ENCODE measurements at places on chromosomes 4 and X.

DNA sequence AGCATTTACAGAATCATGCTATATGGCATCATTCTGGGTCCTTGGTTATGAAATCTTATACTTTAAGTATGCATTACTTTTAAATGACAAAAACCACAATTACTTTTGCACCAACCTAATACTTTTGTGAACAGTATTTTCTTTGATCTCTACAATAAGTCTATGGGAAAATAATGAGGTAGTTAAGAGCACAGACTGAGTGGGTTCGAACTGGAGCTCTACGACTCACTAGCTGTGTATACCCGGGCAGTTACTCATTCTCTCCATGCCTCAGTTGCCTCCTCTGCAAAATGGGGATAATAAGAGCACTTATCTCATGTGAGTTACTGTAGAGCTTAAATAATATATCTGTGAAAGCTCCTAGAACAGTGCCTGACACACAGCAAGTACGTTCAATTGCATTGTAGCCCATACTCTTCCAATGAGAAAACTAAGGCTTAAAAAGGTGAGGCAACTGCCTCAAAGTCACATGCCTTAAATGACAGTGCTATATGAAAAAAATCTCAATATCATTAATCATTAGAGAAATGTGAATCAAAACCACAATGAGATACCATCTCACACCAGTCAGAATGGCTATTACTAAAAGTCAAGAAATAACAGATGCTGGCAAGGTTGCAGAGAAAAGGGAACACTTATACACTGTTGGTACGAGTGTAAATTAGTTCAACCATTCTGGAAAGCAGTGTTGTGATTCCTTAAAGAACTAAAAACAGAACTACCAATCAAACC is 151.5 kb downstream of the CHIC2 start:
- DNase-seq: no peak

- no peak for DNase-seq
Observed at GRCh38 chr4:26377328-26378311, 56.8 kb downstream of the RBPJ start.

- no peak for DNase-seq
Observed at GRCh38 chr4:102825261-102826091, 1.9 kb downstream of the UBE2D3 start.

DNA sequence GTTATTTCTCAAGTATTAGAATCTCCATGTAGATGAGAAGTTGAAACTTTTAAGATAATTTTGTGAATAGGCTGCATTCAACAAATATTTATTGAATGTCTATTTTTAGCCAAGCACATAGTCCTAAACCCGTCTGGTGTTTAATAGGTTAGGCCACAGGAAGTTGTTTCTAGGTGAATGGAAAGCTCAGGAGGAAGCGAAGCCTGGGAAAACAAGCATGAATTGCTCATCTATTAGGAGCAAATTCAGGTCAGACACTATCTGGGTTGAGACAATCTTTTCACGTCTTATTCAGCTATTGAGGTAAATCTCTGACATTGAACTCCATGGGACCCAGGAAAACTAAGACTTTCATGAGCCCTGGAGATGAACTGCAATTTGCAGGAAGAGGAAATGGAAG is 43.1 kb upstream of the FREM3 start:
- no peak for DNase-seq

GRCh38 chr4:155724731-155725130 is 34.1 kb upstream of the GUCY1B1 start:
- DNase-seq: no peak

DNA sequence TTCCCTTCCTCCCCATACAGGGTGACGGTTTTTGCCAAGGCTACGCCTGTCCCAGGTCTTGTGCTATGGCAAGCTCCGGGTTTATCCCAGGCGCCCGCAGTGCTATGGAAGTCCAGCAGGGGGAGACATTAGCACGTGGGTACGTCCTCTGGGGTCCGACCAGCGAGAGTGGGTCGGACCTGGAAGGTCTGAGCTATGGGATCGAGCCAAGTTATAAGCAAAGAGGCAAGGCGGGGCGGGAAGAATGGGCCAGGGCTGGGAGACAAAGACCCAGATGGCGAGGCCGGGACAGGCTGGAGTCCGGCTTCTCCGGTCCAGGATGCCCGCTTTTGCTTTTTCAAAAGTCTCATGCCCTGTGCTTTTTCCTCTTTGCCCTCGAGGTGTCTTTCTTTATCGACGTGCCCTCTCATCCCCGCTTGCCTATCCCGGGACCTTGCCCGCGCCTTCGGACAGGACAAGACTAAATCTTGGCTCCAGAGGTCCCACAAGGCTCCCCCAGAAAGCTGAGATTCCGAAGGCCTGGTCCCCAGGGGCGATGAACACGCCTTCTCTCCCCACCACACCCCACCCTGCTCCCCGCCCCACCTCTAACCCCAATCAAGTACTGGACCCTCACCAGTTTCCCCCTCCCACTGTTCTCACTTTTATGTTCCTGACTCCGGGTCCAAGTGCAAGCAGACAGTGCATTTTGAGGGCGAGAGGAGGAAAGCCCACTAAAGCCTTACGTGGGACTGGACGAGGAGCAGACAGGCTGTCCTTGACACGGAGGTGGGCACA is 785 bp upstream of the EFNB1 start:
- peak; percentile 53 for DNase-seq

- DNase-seq: no peak
Observed at GRCh38 chrX:104098919-104099318, 13.4 kb upstream of the ZCCHC18 start.

GRCh38 chr4:114273238-114273637 is 293.8 kb upstream of the ARSJ start:
- no peak for DNase-seq

- DNase-seq: no peak
Observed at GRCh38 chrX:47093248-47093647, 15.0 kb downstream of the RGN start.

DNA sequence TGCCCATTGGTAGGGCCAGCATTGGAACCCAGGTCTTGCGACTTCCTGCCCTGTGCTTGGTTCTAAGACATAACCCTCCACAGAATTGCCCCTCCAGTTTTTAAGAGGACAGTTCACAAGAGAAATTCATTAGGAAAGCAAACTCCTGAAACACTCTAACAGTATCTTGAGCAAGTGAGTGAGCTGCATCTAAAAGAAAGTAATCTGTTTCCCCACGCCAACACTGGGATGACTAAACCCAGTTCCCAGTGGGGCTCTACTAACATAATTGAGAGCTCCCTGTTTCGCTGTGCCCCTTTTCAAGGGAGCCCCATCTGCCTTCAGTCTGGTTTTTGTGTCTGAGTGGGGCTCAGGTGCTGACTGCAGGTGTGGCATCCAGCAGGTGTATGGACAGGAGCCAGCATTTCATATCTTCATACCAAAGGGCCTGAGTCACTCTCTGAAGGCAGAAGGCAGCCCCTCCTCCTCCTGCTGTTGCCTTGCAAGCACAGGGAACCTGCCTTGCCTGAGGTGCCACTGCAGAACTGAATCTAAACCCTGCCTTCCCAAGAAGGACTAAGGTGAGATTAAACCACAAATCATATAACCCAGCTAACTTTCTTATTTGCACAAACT is 8.0 kb downstream of the AMOT start:
- no peak for DNase-seq

GRCh38 chrX:112645774-112646173 is 34.0 kb downstream of the LHFPL1 start:
- DNase-seq: no peak

DNA sequence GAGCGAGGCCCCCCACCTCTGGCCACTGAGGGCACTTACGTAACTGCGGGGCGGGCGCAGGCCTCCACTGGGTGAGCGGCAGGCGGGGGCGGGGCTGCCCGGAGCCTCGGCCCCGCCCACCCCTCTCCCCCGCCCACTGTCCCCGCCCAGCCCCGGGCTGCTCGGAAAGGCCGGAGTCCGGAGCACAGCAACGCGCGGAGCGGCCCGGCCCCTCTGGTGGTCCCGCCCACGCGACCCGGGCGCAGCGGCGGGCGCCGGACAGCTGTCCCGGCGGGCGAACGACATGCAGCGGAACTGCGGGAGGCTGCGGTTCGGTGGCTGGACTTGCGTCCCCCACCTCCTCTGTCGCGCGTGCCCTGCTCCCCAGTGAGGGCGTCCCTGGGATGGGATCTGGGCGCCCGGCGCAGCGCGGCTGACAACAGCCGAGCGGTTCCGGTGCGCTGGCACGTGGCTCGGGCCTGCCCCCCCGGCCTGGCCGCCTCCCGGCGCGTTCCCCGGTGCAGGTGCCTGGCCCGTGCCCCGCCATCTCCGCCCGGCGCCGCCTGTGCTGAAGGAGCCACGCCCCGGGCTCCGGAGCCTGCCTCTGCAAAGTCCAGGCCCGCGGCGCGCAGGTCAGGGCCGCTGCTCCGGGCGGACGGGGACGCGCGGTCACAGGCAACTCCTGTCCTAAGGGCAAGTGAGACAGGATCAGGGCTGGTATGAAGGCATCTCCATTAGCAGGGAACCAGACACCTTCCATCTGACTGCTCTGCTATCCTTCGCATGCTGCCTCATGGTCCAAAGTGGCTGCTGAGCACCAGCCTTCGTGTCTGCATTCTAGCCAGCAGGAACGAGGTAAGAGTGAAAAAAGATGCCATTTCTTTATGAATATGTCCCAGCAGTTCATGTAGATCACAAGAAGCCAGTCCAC is 21.8 kb upstream of the JAKMIP1 start:
- peak; percentile 30 for DNase-seq

DNA sequence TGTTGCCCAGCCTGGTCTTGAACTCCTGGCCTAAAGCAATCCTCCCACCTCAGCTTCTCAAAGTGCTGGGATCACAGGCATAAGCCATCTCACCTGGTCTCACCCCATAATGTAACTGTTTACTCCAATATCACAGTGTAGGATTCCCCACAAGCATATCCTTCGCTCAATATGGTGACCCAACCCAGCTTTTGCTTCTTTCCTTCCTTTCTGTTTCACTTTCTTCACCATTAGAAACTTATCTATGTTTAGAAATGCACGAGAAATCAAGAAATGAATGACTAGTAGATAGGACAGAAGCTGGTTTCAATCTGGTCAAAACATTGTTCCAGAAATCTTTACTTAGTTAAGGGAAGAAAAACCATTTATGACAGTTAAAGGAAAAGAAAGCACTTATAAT is 18.9 kb downstream of the TSPAN5 start:
- DNase-seq: peak; percentile 71

- no peak for DNase-seq
Observed at GRCh38 chrX:28787206-28787605, 200.0 kb downstream of the IL1RAPL1 start.

DNA sequence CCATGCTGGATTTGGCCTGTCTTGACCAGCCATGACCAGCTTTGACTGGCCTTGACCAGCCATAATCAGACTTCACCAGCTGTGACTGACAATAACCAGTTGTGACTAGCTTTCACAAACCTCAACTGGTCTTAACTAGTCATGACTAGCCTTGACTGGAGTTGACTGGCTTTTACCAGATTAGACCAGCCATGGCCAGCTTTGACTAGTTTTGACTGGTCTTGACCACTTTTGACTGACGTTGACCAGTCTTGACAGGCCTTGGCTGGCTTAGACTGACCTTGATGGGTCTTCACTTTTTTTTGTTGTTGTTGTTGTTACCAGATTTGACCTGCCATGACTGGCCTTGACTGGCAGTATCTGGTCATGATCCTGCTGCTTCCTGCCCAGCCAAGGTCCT is 67.4 kb downstream of the RLIM start:
- no peak for DNase-seq

- no peak for DNase-seq
Observed at GRCh38 chr4:46830971-46831454, 78.0 kb downstream of the COX7B2 start.

- no peak for DNase-seq
Observed at GRCh38 chr4:153022241-153022715, 86.2 kb downstream of the FHDC1 start.

DNA sequence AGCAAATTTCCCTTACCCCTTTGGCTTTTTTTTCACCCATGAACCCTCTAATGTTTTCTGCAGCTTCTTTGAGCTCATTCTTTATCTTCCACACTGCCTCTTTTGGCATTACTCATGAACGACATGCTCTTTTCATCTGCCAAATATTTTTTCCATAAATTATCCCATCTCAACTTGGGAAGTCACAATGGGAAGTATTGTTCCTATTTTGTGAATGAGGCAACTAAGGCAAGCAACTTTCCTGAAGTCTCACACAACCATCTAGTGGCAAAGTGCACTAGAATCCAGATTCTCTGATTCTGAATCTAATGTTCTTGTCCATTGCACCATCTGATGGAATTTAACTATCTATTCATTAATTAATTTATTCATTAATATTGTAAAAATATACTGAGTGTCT is 625 bp downstream of the RTL9 start:
- no peak for DNase-seq

GRCh38 chr4:13386405-13387107 is 97.6 kb downstream of the RAB28 start:
- DNase-seq: no peak

GRCh38 chr4:150140774-150141400 is 62.6 kb downstream of the DCLK2 start:
- peak; percentile 72 for DNase-seq

- no peak for DNase-seq
Observed at GRCh38 chr4:22268350-22269025, 247.4 kb downstream of the ADGRA3 start.

DNA sequence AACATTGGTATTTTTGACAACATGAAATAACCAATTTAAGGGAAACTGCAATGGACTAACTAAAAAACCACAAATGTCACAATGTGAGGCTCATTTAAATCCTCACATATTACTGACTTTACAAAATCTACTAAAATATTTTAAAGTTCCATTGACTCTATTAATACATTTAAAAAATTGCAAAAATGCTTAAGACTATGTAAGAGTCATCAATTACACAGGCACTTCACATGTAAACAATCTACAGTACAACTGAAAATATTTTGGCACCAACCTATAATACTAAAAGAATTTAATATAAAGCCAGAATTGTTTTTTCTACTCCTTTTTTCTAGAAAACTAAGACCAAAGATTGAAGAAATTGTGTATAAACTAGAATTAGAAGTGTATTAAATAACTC is 76.8 kb upstream of the RBMXL3 start:
- DNase-seq: no peak

GRCh38 chr4:83230928-83231327 is 53.7 kb downstream of the COQ2 start:
- DNase-seq: no peak

DNA sequence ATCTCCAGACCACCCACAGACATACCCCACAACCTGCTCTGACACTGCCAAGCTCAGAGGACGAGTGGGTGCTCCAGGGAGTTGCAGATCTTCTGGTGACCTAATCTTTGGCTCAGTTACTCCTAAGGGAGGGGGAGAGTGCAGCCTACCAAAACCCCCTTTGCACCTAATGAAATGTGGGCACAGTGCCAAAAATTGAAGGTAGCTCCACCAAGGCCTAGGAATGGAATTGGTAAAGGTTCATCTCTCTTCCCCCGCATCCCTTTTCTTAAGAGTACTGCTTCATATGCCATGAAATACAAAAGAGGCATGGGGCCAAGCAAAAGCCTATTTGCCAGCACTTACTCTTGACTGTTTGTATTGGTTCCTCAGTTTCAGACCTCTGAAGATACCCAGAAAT is 491.0 kb downstream of the NAF1 start:
- DNase-seq: no peak

- no peak for DNase-seq
Observed at GRCh38 chr4:87631668-87632067, 18.4 kb upstream of the DMP1 start.

DNA sequence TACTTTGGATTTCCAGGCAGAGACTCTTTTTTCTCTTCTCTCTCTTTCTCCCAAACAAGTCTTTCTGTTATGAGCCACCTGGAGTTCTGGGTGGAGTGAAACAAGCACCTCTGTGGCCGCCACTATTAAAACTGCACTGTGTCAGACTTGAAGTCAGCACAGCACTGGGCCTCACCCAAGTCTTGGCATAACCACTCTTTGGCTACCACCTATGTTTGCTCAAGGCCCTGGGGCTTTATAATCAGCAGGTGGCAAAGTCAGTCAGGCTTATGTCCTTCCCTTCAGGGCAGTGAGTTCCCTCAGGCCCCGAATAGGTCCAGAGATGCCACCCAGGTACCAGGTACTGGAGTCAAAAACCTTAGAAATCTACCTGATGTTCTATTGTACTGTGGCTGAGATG is 52.4 kb downstream of the ITIH6 start:
- DNase-seq: no peak

Measured in T-helper 2 cell (primary cell).